Activated CD4-positive, alpha-beta T cell treated with anti-CD3 and anti-CD28 coated beads, Interleukin-2, amount 10 ng/mL, durations not matched to agents 24 days and 14 days (primary cell): ENCODE measurements at places on chromosomes 7 and 10.
A peak's percentile ranks its signal among the peaks of the same experiment; 100 is the strongest.

GRCh38 chr7:82317257-82317721 lies 126.3 kb downstream of the CACNA2D1 start:
- DNase-seq: no peak

DNA sequence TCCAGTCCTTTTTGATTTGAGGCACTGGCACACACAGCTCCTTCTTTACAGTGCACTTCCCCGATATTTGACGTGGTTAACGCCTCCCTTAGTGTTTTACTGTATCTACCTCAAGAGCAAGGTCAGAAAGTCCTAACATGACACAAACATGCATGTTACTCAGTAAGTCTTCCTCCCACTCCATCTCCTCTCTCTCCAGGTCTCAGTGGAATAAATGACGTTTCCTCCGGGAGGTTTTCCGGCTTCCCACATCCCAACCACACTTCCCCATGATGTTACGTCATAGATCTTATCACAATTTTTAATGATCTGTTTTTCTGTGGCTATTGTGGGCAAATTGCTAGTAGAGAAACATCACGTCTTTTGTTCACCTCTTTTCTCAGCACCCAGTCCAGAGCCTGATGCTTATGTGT lies 165.7 kb downstream of the PTPN20 start:
- no peak for DNase-seq

GRCh38 chr7:100540073-100540723 lies 1.2 kb downstream of the AGFG2 start:
- DNase-seq: no peak

- no peak for DNase-seq
Observed at GRCh38 chr7:22867003-22867402, 44.4 kb upstream of the TOMM7 start.

GRCh38 chr10:90988802-90989201 lies 67.9 kb upstream of the ANKRD1 start:
- DNase-seq: no peak

DNA sequence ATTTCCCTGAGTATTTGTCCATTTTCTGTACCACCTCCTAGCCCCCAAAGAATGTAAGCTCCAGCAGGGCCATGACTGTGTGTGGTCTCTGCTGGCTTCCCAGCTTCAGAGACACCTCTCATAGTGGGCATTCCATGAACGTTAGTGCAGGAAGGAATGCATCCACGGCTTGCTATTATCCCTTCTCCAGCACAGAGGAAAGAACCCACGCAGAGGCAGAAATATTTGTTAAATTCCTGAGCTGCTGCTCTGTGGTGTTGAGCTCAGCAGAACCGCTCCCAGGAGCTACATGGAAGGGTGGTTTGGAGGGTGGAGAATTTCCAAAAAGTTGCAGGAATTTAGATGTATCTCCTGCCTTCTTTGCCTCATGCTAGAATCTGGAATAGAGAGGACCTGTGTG lies 275.2 kb downstream of the POU6F2 start:
- DNase-seq: no peak

DNA sequence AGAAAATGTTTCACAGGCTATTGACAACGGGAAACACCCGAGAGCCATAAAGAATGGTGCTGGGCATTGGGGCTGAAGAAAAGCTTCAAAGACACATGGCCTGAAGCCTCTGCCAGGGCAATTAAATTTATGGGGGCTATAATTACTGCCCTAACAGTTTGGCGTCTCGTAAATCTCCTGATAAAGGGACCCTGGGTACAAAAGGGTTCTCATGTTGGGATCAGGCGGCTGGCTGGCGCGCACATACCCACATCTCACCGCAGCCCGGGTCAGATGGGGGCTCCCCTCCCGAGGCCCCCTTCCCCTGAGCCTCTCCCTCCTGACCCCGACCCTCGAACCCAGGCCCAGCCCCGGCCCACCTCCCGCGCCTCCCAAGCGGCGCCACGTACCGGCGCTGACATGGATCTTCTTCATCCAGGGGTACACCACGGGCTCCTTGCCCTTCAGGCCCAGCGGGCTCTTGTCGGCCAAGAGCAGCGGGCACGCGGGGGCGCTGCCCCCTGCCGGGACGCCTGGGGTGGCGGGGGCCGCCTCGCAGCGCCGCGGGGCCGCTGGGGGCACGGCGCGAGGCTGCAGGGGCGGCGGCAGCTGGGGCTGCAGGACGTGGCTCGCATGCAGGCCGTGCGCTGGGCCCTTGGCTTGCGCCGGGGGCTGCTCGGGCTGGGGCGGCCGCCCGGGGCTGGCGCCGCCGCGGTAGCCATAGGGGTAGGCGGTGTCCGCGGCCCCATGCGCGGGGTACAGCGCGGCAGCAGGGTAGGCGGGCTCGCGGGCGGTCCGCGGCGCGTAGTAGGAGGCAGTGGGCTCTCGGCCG lies 623 bp downstream of the HOXA4 start:
- no peak for DNase-seq

DNA sequence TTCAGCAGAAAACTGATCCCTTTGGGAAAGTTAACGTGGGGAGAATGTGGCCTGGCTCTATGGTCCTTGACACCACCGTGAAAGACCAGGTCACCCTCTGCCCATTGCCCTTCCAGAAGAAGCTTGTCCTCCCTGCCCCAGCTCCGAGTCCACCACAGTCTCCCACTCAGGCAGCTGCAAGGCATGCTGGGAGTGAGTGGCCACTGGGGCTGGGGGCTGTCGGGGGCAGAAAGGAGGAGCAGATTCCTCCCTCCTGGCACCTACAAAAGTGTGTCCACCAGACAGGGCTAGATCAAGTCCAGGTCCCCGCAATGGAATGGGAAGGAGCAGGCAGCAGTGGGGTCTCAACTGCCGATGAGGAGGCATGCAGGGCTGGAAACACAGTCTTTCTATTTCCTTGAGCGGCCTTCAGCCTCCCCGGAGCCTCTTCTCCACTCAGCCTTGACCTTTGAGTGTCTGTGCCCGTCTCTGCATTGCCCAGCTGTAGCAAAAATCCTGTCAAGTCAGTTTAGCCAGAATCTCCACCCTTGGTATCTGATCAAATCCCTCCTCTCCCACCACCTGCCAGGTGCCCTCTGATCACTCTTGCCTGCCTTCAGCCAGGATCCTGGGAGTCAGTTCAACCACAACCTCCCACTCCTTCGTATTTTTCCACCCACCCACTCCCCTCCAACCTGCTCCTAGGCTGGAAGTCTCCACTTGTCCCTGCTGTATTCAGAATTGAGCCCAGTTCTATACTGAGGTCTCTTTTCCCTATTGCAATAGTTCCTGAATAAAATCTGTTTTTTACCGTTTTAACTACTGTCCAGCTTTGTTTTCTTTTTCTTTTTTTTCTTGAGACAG lies 6.9 kb upstream of the ZNF316 start:
- DNase-seq: no peak

DNA sequence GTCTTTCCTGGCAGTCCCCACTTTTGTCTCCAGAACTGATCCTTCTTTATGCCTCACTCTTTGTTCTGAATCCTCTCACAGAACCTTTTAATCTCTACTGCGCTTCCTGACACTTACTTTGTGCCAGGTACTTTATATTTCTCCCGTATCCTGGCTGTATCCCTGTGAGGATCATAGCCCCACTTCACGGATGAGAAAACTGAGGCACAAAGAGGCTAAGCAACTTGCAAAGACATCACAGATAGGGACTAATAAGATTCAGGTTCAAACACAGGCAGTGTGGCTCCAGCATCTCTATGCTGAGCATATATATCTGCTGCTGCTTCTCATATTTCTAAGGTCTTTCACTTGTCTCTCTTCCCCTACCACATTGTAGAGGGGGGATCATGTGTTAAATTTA lies 116.7 kb downstream of the CHN2 start:
- no peak for DNase-seq

- DNase-seq: no peak
Observed at GRCh38 chr10:126058507-126058906, 162.1 kb downstream of the FANK1 start.

- DNase-seq: no peak
Observed at GRCh38 chr7:36971515-36972139, 247.3 kb upstream of the AOAH start.

- no peak for DNase-seq
Observed at GRCh38 chr10:62582804-62583208, 208.6 kb downstream of the ZNF365 start.

- peak; percentile 89 for DNase-seq
Observed at GRCh38 chr7:8176370-8177081, 85.4 kb downstream of the ICA1 start.

GRCh38 chr7:91443862-91444261 lies 179.6 kb downstream of the FZD1 start:
- no peak for DNase-seq

DNA sequence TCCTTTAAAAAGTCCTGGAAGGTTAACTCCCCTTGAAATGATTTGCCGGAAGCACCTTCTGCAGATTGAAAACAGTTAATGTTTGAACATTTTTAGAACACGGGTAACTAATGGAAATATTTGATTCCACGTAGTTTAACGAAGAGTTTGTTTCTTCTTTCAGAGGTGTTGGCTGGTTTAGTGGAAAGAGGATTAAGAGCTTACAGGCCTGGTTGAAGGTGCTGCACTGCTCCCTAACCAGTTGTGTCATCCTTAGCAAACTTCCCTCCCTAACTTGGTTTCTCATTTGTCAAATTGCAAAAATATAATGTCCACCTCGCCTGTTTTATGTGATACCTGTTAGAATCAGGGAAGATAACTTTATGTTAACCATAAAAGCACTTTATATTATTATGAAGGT lies 243.0 kb upstream of the FZD8 start:
- DNase-seq: no peak

DNA sequence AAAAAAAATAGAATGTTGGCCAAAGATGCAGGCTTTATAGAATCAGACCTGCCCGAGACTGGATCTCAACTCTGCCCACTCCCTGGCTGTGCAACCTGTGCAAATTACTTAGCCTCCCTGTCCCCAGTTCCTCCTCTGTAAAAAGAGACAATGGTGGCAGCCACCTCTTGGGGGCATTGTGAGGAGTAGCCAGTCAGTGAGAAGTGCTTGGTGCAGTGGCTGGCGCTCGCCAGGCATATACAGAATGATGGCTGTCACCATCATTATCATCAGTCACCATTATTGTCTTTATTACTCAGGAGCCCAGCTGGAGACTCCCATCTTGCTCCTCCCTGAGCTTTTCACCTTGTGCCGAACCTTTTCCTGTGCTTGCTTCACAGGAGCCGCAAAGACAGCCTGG lies 29.4 kb upstream of the TRIM8 start:
- DNase-seq: no peak
